Stimulated activated CD4-positive, alpha-beta T cell treated with anti-CD3 and anti-CD28 coated beads, Interleukin-4, amount 100 ng/mL, for 48 hours (primary cell): ENCODE measurements at places on chromosomes 11 and 22.

DNA sequence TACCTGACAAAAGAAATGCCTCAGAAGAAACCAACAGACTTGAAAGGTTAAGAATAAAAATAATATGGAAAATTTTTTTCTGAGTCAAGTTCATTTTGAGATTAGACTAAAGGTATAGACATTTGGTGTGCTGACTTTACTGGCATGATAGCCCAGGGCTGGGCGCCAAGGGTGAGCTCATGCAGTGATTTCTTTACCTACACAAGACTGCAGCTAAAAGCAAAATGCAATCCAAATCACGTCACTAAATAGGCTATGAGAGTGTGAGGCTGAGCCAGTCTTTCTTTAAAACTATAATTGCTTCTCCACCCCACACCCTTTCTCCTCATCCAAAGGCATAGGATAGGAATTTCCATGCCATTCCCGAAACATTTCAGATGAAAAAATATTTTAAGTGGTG is 196.5 kb downstream of the FAM76B start:
- DNase-seq: no peak

DNA sequence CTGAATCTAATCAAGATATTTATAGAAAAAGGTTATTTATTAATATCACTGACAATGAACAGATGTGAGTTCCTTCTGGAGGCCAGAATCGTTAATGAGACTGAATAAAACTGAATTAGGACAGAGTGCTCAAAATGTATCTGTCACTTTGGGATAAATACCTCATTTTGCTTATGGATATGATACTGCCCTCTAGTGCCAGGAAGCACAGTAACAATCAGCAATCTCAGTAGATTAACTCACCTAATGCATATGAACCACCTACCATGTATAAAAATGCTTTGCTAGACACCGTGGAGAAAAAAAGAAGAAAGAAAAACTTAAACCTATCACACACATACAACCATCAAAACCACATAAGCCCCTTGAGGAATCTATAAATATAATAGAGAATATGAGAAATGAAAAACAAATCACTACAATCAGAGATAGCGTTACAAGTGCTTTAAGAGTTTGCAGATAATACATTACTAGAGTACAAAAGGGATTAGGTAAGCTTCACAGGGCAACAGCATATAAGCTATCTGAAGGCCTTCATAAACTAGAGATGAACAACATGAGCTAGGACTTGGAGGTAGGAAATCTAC is 117.4 kb downstream of the SGSM3 start:
- no peak for DNase-seq

GRCh38 chr22:39773976-39774539 is 119.5 kb downstream of the ENTHD1 start:
- peak; percentile 5 for DNase-seq

- DNase-seq: no peak
Observed at GRCh38 chr22:50326225-50326955, 422 bp downstream of the DENND6B start.

GRCh38 chr22:37345863-37346504 is 63.7 kb downstream of the CYTH4 start:
- DNase-seq: no peak

DNA sequence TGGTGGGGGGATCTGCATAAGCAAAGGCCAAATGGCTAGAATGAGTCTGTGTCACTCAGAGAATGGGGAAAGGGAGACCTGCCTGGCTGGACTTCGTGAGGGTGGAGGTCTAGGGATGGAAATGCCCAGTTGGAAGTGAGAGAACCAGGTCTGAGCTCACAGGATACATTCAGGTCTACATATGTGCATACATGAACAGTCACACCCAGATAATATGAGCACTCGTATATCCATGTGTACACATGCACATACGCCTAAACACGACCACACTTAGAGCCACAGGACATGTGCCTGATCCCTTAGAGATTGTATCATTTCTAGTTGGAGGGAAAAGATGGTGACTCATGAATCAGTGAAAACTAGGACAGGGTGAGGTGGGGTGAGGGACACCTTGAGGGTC is 21.1 kb upstream of the RELT start:
- DNase-seq: no peak

GRCh38 chr22:47048123-47049077 is 285.9 kb downstream of the TBC1D22A start:
- no peak for DNase-seq

DNA sequence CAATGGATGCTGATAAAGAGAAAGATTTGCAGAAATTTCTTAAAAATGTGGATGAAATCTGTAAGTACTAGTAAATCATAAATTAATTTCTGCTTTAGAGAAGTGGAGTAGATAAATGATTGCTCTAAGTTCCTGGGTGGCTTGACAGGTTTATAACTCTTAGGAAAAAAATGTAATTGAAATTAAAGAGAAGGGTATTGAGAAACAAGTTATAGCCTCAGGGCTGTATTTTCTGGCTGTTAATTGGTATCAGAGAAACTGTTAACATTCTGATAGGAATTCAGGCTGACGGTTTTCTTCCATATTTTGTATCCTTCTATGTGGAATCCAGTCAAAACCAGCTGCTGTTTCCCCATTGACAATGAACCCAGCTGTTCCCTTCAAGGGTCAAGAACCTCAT is 1.9 kb downstream of the TTC12 start:
- no peak for DNase-seq

DNA sequence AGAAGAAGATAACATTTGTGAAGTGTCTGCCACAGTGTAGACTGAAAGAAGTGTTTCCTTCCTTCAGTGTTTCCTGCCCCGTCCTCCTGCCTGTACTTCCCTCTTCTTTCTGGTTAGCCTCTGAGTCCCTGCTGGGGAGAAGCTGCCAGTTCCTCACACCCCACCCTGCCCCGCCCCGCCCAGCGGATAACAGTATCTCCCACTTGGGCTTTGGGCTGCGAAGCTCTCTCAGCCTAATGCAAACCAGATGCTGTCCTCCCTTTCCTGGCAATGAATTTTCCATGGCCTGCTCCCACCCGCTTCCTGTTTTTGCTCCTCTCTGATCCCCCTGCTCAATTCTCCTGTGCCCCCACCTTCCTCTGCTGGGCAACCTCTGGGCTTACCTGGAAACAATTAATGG is 5.2 kb upstream of the RAB3IL1 start:
- DNase-seq: no peak

GRCh38 chr11:62931499-62932278 is 10.5 kb upstream of the CHRM1 start:
- no peak for DNase-seq

DNA sequence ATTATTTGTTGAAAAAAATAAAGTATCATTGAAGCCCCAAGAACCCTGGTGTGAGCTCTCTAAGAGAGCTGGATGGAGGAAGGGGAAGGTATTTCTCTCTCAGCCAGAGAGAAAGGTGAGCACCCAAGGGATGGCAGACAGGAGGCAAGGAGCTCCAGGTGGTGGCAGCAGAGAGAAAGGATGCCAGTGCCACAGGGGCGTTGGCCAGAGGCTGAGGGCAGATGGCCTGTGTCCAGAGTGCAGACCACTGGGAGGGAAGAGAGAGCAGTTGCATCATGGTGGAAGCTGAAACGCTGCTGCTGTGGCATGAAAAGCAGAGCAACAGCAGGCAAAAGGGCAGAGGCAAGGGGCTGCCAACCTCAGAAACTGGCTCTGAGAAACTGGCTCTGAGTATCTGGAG is 8.5 kb downstream of the SPON1 start:
- DNase-seq: no peak

DNA sequence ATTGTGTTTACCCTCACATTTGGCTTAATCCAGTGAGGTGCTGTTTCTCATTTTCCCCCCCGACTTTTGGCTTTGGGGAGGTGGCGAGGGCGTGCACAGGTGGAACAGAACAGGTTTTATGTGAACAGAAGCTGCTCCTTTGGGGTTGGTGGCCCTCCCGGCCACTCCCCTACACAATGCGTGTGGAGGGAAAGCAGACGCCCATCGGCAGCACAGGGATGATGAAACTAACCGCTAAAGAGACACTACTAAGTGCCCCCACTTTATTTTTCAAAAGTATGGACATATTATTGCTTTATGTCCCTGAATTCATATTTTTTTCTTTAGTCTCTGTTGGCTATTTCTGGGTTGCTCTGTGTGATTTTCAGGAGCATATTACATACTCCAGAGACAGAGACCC is 160.9 kb downstream of the ENTHD1 start:
- DNase-seq: no peak

- DNase-seq: no peak
Observed at GRCh38 chr22:38930512-38930911, 26.9 kb upstream of the APOBEC3A start.

DNA sequence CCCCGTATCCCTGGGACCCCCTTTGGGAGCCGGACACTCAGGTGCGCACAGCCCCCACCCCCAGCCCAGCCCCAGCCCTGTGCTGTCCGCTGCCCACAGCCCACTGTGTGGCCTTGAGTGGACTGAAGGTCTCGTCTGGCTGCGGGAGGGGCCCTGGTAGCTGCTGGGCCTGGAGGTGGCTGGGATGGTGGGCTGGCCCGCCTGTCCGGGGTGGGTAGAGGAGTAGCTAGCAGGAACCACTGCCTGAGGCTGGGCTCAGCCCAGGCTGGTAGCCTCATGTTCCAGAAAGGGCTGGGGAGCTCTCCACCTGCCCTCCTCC is 4.6 kb upstream of the MUC6 start:
- DNase-seq: no peak

DNA sequence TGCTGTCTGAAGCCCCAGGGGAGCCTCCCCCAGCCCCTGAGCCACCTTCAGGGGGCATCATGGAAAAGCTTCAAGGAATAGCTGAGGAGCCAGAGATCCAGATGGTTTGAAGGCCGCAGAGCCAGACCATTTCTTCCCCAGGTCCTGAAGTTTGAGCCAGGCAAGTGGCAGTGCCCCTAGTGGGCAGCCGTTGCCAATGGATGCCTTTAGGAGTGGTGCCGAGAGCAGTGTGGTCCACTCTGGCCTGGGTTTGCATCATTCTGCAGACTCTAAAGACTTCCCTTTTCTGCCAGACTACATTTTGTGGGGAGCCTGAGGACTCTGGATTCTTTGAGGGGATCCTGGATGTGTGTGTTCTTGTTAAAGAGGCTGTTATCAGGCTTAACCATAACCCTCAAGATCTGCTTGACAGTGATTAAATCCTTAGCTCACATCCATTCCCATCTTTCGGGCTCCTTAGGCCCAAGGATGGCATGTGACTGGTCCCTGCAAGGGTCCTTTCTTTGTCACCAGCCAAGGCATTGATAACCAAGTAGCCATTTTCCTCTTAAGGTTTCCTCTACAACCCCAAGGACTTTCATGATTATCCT is 13.1 kb downstream of the HINFP start:
- no peak for DNase-seq

- no peak for DNase-seq
Observed at GRCh38 chr22:19065929-19066328, 56.3 kb downstream of the DGCR2 start.

DNA sequence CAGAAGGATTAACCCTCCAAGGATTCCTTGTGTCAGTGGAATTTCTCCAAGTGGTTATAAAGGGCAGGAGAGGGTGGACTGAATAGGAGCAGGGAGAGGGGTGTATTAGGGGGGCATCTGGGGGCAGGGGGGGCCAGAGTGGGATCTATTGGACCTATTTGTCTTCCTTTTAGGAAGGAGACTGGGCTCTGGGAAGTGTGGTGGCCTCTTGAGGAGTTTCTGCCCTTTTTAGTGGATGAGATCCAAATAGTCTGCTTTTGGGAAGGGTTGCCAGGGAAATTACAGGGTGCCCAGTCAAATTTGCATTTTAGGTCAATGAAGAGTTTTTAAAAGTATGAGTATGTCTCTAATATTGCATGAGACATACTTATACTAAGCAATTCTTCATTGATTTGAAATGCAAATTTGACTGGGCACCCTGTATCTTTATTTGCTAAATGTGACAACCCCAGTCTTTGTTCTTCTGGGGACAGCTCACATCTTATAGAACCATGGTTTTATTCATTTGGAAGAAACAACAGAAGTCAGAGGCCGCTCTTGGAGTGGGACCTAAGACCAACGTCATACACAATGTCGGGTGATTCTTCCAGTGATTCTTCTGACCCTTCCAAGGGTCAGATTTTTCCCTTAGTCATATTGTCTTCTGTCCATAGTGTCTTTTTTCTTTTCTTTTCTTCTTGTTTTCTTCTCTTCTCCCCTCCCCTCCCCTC is 429 bp upstream of the SLC22A6 start:
- DNase-seq: no peak

DNA sequence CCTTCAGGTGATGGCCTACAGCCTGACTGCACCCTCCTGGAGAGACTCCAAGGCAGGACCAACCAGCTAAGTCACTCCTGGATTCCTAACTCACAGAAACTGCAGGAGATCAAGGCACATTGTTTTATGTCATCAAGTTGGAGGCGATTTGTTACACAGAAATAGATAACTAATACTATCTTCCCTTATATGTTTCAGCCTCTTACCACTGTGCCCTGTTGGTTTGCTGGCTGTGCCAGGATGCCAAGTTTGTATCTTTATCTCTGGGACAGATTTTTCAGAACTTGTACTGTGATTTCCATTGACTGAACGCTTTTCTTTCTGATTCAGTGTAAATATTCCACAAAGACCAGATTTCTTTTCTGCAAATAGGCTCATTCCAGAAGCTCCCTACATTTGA is 76.2 kb upstream of the OPCML start:
- DNase-seq: no peak

DNA sequence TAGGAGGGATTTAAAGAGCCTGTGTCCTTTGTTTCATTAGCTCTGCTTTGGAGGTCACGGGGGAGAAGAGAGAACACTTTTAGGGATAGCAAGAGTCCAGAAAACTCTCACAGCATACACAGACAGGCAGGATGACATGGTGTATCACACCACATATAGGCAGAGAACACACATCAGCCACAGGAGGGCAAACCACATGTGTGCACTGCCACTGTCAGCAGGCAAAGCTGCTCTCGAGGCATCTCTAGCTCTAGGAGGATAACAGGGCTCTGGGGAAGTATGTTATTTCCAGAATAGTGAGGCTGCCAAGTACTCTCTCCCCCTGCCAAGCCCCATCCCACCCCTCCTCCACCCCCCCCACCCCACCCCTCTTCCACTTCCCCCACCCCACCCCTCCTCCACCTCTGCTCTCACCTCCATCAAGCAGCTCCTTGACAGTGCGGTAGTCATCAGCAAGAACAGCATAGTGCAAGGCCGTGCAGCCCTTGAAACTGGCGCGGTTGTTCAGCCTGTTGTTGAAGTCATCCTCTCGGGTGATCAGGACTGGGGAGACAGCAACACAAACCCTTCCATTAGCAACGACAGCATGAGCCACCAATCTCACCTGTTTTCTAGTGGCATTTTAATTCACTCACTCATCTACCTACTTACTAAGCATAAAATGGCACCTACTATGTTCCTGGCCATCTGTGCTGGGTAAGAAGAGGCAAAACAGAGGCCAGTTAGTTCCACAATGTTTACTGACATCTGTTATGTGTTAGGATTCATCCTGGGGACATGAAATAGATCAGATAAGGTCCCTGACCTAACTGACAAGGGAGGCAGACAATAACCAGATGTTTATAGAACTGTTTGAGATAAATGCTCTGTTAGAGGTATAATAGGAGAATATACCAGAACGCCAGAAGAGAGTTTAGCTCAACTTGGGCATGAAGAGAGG is 75.6 kb downstream of the CLPB start:
- DNase-seq: no peak
